ENCODE measurements at places on chromosomes 6 and 20. TPM values are rescaled to one million over a fixed set of nuclear protein-coding genes. Genes with fewer than 3 reads are reported as not detected.

Gene COX4I2
- 8.3 TPM for total RNA-seq

Gene GSTA2
- not detected for total RNA-seq

Gene OPN5
- not detected for total RNA-seq

Gene MAP3K4
- total RNA-seq: 95.0 TPM

Gene SLC22A7
- total RNA-seq: not detected

Gene HLA-DQA2
- 10.2 TPM for total RNA-seq

Gene LGSN
- not detected for total RNA-seq

Gene AKIRIN2
- total RNA-seq: 49.0 TPM

Gene CDSN
- total RNA-seq: not detected

Gene GRM1
- 0.45 TPM for total RNA-seq

Gene OLIG3
- total RNA-seq: not detected

Gene BIRC7
- total RNA-seq: 26.0 TPM

Gene ERVFRD-1
- total RNA-seq: 0.22 TPM

Gene SDCBP2
- 5.9 TPM for total RNA-seq

Gene ETV7
- 6.7 TPM for total RNA-seq

Gene NHLRC1
- 1.8 TPM for total RNA-seq

Gene BPIFB2
- not detected for total RNA-seq

Gene ANKRD66
- not detected for total RNA-seq

Gene TMC2
- total RNA-seq: 0.22 TPM

Gene SPO11
- total RNA-seq: not detected

Gene F13A1
- total RNA-seq: 231 TPM

Gene TCF15
- total RNA-seq: 2.1 TPM

Gene PRDM13
- not detected for total RNA-seq

Gene TBX18
- total RNA-seq: 46.1 TPM

Gene RSPO3
- 17.2 TPM for total RNA-seq

Gene FOXF2
- total RNA-seq: 0.58 TPM

Gene PI3
- 1.8 TPM for total RNA-seq
